ENCODE measurements at places on chromosomes 11 and 22. TPM values are rescaled to one million over a fixed set of nuclear protein-coding genes. Genes with fewer than 3 reads are reported as not detected.

The OR4X1 gene
- polyA plus RNA-seq: not detected

The CRYAB gene
- polyA plus RNA-seq: 704 TPM

The RASD2 gene
- polyA plus RNA-seq: 11.7 TPM

The OR10G4 gene
- polyA plus RNA-seq: not detected

The LMNTD2 gene
- 0.91 TPM for polyA plus RNA-seq

DNA sequence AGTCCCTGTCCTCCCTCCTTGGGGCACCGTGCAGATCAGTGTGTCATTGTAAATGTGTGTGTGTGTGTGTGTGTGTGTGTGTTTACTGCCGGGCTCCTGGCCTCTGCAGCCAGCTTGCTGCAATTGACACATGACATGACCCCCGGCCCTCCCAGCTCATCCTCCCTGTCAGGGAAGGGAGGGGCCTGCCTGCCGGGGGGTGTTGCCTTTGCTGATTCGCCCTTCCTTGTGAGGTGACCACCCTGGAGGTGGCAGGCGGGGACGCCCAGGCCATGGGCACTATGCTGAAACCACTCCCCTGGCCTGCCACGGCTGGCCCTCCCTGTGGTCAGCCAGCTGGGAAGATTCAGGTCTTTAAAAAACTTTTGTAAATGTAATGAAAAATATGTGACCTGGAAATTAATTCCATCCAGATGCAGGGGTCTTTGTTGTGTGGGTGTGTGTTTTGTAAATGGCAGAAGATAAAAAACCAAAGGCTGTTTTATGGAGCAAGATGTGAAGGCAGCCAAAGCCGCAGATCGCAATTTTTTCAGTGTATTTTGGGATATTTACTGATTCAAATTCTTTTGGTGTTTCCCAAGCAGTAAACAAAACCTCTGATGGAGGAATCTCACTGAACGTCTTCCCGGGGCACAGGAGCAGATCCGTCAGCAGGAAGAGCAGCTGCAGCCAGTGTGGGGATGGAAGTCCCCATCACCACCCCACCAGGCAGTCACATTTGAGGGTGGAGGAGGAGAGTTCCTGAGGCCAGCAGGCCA is 23.2 kb downstream of the SHISAL1 start:
- no peak for DNase-seq

DNA sequence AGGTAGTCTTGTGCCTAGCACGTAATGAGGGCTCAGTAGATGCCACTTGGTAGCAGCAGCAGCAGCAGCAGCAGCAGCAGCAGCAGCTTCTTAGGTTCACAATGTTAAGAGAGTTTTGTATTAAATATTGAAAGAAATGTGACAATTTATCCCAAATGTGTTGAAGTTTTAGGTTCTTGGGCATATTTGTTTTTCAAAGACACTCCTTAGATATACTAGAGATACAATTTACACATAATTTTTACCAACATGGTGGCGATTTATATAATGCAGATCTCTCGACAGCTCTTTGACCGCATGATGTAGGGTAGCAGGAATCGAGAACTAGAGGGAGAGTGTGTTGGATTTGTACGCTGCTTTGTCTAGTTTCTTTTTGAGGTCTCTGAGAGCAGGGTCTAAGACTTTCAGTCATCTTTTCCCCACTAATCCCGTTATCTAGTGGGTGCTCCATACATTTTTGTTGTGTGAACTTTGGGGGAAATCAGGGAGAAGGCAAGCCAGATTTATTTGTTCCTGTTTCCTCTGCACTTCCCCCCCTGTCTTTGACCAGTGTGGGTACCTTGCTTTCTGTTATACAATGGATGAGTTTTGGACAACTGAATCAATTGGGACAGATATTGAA is 1.4 kb downstream of the FDX1 start:
- peak; percentile 38 for DNase-seq

DNA sequence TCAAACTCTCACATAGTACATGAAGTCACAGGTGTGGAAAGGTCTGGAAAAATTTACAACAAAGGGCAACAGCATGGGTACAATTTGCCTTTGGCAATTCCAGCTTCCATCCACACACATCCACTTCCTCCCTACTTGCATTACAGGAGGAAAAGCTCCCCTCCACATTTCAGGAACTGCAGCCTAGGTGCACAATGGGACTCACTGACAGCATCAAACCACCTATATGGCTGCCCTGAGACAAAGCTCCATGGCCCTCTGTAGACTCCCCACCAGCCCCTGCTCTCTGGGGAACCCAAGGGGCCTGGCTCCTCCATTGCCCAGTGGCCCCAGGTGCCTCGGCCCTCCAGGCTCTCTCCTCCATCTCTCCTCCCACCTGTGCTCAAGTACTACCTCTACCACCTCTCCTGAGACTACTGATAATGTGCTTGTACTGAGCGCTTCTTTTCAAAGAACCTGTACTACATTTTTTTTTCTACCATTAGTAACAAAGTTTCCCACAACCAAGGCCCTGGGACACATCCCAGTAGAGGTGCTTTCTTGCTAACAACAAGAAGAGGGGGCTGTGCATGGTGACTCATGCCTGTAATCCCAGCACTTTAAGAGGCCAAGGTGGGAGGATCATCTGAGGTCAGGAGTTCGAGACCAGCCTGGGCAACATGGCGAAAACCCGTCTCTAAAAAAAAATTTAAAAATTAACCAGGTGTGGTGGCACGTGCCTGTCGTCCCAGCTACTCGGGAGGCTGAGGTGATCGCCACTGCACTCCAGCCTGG is 4.9 kb downstream of the YPEL1 start:
- DNase-seq: no peak

DNA sequence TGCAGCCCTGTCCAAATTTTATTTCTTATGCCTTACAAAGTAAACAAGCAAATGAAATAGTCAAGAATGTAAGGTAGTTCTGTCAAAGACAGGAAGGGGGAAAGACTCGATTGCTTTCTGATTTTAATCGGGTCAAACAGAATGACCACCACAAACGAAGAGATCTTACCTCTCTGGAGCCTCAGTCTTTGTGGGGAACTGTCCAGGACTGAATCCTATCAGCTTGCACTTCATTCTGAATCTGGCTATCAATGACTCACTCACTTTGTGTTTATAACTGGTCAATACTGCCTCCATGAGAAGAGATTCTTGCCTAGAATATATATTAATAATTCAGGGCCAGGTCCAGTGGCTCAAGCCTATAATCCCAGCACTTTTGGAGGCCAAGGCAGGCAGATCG is 17.2 kb downstream of the MSANTD2 start:
- no peak for DNase-seq

DNA sequence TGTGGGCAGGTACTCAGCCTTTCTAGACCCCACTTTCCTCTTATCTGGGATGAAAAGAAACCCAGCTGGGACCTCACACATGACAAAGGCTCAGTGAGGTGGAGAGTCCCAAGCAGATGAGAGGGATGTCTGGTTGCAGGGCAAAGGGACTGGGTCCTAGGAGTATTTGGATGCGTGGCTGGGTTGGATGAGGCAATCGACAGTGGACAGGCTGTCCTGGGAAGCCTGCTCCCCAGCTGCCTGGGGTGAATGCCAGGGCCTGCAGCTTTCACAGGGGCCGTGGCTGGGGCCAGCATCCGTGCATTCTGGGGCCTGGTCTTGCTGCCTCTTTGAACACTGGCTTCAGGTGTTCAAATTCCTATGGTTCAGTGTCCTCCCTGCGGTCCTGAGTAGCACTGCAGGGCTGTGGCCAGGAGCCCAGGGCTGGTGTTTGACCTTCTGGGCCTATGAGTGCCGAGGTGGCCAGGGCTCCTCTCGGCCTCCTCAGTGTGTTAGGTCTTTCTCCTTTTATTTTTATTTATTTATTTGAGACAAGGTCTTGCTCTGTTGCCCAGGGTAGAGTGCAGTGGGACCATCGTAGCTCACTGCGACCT is 65.3 kb downstream of the MCM5 start:
- no peak for DNase-seq

GRCh38 chr11:12077535-12078280 is 32.7 kb upstream of the MICAL2 start:
- DNase-seq: no peak

DNA sequence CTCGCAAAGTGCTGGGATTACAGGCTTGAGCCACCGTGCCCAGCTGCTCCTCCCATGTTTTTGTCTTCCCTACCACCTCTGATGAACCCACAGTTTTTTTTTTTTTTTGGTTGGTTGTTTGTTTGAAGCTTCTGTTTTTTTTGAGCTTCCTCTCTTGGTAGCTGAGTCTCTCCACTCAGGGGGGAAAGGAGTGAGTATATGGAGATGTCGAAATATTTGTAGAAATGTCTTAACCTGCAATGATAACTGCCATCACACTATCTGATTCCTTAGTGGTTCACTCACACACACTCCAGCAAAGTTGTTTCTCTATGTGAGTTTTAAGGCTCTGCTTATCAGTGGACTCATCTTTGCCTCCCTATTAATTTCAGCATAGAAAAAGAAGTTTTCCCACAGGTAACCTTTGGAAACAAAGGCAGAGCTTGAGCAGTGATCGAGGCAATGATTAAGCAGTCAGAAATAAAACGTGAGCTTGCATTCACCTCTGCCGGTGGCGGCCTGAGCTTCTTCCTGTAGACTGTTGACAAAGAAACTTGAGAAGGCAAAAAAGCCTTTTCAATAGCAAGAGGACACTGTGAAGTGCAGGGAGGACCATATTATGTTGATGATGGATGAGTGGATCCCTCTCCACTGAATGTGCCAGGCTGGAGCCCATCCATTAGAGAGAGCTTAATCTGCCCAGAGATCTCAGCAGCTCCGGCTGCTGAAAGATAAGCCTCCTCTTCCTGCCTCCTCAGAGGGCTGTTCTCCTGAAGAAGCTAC is 29.0 kb upstream of the RASSF10 start:
- DNase-seq: no peak

Data from muscle of leg (tissue), 16 donors.